ENCODE measurements at places on chromosomes 3 and 15. TPM values are rescaled to one million over a fixed set of nuclear protein-coding genes. Genes with fewer than 3 reads are reported as not detected.
A peak's percentile ranks its signal among the peaks of the same experiment; 100 is the strongest.

GRCh38 chr15:30065025-30065801 lies 17.5 kb upstream of the GOLGA8J start:
- no peaks in the 10 kb centered on the region for H3K27me3 ChIP-seq
- no peaks in the 10 kb centered on the region for H3K4me1 ChIP-seq
- no peaks in the 10 kb centered on the region for H3K36me3 ChIP-seq

DNA sequence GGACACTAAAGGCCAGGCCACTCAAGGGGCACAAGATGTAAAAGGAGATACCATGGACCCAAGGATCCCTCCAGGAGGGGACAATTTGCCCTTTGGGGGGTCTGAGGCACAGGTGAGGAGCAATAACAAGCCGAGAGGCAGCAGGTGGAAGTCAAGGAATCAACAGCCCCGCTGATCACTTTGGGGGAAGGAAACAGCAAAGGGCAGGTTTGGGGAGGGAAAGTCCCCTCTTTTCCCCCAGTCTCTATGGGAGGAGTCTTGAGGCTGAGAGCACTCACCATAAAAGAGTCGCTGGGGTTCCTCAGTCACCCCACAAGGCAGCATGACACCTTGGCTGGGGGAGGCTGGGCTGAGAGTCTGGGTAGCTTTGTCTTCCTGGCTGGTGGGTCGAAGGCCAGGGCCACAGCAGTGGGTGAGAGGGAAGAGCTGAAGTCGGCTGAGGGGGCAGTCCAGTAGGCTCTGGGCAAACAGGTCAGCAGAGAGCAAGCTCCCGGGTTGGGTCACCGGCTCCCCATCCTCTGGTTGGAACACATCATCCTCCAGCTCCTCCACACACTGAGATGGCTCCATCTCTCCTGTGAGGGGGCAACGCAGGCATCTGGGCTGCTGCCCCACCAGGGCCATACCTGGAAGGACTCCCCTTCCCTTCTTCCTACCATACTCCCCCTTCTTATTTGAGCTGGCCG lies 3.0 kb downstream of the BMF start:
- DNase-seq, result no peak
- peak overlapping the region; percentile 76 for H3K4me3 ChIP-seq
- H3K4me1 ChIP-seq, result peaks cover 58% of the 10 kb centered on the region
- no peaks in the 10 kb centered on the region for H3K36me3 ChIP-seq
- H3K27me3 ChIP-seq, result no peaks in the 10 kb centered on the region
- H3K27ac ChIP-seq, result peak overlapping the region; percentile 53

DNA sequence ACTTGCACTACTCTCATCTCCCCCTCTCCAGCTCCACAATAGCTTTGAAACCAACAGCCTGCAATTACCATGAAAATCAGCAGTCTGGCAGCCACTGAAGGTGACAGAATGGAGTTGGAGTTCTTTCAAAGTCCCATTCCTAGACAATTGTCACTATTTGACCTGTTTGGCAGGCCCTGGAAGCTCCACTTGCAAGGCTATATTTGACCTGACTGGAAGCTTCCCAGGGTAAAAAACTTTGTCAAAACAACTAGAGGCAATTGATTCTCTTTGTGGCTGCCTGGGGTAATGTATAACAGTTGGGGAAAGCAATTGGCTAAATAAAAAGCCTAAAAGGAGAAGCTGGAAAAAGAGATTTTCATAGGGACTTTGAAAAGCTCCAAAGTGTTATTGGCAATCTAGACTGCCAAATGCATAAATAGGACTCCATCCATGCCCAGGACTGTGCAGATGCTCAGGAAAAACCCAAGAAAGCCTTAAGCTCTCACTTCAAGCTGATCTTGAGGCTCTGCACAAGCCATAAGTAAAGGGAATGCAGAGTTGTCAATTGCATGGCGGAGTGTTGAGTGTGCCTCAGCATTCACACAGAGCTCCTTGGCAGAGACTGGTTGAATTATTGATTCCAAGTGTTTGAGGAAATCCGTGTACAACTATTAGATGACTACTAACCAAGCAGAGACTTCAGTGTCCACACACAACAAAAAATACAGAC lies 18.3 kb downstream of the GREM1 start:
- DNase-seq, result no peak
- H3K27ac ChIP-seq, result no peak overlapping the region
- no peaks in the 10 kb centered on the region for H3K4me1 ChIP-seq

The ARL14 gene
- total RNA-seq, result not detected

The CLN6 gene
- total RNA-seq, result 14.2 TPM

The PLSCR2 gene
- not detected for total RNA-seq

The P2RY1 gene
- 0.57 TPM for total RNA-seq

Measured in CD4-positive, CD25-positive, alpha-beta regulatory T cell (primary cell).